ENCODE measurements at places on chromosomes 1 and 21.

DNA sequence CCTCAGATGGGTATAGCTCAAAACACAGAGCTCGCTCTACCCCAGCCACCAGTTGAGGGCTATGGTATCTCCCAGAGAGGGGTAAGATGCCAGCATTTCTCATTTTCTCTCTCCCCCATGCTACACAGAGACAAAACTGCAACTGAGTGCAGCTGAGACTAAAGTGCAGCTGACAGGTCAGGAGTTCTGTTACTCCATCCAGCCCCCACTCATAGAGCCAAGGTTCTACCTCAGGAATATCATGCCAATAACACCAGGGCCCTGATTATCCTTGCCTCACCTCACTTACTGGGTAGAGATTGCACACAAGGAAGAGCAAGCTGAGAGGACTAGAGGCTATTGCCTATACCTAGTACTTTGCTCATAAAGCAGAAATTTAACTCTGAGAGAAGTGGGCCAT lies 34.6 kb downstream of the DPYD start:
- DNase-seq = no peak

DNA sequence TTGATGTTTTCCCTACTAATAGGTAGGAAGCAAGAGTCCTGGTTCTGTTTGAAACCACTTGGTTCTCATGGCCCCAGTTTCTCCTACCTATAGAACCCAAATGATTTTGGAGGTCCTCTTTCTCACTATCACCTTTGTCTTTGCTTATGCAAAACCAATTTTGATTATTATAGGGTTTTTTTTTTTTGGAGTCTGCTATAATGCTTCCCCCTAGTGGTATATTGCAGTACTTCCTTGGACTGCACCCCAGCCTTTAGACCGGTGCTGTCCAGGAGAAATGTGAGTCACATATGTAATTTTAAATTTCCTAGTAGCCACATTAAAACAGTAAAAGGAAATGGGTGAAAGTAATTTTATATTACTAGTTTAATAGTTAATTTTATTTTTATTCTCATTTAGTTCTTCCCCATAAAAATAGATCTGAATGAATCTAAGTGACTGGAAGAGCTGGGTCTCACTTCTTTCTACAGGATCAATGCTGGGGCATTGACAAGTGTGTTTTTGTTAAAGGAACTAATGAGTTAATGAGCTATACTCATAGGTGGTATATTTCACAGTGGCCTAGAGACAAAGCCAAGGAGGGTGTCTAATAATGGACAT lies 10.6 kb downstream of the FCMR start:
- DNase-seq = no peak

DNA sequence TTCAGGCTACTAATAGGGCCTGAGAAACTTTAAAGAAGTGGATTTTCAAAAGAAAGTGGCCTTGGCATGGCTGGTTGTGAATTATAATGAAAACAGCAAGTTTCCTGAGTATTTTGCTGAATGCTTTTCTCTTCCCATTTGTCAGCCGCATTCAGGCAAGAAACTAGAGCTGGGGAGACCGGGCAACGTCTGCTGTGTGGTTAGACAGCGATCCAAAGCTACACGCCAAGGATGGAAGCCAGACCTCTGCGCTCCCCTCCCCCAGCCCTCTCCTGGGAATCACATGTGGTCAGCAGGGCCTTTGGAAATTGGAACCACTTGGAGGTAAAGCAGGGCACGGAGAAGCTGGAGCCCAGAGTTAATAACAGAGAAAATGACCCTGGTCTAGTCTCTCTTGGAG lies 114.1 kb upstream of the CD34 start:
- DNase-seq = peak; percentile 54

GRCh38 chr1:114803001-114803400 lies 22.5 kb upstream of the SIKE1 start:
- DNase-seq = no peak

GRCh38 chr1:21175670-21176581 lies 771 bp downstream of the EIF4G3 start:
- no peak for DNase-seq

DNA sequence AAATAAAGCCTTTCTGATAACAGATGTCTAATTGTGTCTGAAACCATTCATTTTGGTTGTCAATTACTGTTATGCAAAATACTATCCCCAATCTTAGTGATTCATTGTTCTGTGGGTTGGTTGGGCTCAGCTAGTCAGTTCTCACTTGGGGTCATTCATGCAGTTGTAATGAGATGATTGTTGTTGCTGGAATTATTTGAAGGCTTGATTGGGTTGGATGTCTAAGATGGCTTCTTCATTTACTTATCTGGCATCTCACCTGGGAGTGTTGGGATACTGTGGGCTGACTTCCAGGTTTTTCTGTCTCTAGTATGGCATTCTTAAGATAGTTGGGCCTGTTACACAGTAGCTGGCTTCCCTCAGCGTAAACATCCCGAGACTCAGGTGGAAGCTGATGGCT lies 217.8 kb upstream of the B3GALT2 start:
- no peak for DNase-seq

DNA sequence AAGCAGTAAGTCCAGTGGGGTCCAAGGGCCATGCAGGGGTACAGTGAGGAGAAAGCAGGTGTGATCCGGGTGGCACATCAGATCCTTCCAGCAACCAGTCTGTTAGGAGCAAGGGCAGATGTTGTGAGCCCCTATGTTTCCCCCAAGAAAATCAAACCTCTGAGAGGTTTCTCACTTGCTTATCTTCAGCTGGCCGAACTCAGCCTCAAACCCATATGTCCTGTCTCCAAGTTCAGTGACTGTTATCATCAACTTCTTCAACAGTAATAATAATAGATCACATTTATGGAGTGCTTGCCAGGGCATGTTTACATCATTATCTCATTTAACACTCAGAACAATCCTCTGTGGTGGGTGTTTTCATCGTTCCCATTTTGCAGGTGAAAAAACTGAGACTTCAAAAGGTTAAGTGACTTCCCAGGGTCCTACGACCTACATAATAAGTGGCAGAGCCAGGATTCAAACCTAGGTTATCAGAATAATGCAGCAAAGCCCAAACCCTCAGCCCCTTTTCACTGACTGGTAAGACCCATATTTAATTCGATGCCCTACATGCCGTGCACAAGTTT lies 3.3 kb downstream of the CAPN2 start:
- DNase-seq = no peak

GRCh38 chr1:207649865-207650580 lies 5.1 kb downstream of the CR1L start:
- DNase-seq = no peak

DNA sequence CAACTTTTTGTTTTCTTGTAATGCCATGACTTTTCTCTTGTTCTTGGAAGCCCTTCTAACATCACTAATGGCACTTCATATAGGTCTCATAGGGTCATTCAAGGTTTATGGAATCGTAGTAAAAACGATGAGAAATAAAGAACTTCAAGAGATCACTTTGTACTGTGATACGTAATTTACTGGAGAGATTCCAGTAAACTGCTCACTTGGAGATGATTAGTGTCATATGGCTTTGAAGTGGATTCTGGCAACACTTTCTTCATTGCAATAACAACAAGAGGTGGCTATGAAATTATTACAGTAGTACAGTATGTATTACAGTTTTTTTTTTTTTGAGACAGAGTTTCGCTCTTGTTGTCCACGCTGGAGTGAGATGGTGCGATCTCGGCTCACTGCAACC lies 103.4 kb downstream of the RUSC1 start:
- DNase-seq = no peak

DNA sequence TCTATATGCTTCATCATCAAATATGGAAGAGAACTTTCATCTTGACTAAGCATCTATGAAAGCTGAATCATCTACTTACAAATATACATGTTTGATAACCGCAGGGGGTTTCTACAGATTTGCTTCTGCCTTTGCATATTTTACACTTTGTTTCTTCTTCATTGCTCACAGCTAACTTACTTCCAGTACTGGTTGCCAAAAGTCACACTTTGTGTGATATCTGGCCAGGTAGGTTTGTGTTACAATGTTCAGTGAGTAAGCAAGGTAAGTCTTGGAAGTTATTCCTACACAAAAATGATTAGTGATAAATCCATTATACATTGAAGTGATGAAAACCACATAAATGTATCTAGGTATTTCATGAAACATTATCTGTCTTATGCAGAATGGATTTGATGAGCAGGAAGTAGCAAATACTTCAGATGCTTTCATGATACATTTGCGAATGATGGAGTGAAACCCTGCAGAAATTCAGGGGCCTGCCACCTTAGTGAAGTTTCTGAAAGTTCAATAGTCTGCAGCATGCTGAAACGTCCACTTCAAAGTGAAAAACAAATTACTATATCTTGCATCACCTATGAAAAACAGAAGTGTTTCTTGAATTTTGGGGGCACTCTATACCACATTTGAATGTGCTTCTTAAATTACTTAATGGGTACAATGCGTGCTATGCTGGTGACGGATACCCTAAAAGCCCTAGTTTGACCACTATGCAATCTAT lies 187.3 kb downstream of the ATP6V1G3 start:
- no peak for DNase-seq

GRCh38 chr21:33441489-33442477 lies 38.0 kb downstream of the TMEM50B start:
- DNase-seq = peak; percentile 64

DNA sequence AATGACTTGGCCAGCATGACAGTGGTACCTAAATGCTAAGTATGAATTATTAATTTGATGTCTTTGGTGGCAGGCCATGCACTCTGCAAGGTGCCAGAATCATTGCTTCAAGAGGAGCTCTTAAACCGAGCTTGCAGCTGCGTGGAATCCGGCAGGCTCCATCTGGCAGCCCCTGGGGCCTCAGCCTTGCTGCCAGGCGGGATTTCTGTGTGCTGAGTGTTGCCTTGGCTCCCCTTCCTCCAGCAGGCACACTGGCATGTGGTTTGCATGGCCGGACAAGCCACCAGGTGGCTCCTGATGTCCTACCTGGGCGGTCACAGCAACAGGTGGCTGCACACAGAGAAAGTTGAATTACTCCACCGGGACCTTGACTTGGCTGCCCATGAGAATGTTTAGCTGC lies 155.4 kb downstream of the URB2 start:
- no peak for DNase-seq

GRCh38 chr1:232973652-232974611 lies 23.5 kb downstream of the NTPCR start:
- no peak for DNase-seq

DNA sequence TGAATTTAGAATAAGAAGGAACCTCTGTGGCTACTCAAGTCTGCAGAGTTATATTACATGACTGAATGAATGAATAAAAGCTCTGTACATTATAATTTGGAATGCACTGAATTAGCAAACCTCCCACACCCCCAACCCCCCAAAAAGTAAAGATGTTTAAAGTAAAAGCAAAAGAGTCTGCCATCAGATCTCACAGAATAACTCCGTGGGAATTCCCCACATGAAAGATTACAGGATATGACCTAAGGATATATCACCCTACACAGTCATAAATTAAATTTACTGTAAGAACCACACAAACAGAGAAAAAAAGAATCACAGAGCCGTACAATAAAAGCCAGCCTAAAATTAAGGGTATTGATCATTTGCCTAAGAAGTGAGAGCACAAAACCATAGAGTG lies 587.3 kb downstream of the PTPRC start:
- DNase-seq = no peak

GRCh38 chr1:30120245-30121000 lies 603.0 kb downstream of the MATN1 start:
- no peak for DNase-seq

DNA sequence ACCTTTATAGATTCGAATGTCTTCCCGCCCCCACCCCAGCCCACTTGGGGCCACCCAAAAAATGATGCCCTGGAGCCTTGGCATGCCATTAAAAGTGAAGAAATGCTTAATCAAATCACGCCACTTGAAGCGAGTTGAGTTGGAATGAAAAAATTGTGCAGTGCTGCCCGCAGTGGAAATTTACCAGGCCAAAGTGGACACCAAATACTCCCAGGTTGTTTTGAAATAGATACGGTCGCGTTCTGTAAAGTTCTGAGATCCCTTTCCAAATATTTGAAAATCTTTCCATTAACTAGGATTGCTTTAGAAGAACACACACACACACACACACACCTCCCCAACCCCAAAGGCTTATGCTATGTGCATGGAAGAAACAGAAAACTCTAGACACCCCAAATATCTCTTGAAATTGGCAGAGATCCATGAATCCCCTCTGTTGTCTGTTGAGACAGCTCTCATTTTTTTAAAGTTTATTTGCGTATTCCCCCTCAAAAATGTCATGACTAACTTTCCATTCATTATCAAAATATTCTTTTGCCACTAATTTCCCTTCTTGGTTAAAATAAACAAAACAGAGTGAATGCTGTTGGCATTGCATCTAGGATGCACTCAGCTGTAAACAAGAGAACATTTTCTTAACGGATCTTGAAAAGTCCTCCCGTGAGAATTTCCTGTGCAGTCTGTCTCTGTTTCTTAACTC lies 142.3 kb upstream of the KCNE2 start:
- DNase-seq = no peak

DNA sequence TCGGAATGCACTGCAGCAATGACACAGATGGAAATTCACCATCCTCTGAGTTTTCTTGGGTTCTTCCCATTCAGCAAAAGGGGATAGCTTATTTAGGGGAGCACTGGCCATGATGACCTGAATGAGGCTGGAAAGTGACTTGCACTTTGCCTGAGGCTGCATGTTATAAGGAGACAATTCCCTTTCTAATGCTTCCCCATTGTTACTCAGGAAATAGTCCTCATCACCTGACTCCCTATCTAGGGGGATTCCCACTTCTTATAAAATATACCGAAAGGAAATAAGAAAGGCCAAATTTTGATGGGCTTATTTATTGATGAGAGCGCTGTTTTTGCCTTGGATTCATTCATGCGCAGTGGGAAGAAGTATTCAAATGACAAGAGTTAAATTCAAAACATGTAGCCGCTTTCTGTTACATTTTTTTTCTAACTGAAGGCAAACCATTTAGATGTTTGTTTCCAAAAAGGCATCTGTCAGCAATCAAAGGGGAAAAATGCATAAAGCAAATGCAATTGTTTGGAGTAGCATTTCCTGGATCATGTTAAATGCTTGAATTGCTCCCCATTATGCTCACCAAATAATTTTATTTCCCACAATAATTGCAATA lies 220.3 kb upstream of the NFIA start:
- no peak for DNase-seq

DNA sequence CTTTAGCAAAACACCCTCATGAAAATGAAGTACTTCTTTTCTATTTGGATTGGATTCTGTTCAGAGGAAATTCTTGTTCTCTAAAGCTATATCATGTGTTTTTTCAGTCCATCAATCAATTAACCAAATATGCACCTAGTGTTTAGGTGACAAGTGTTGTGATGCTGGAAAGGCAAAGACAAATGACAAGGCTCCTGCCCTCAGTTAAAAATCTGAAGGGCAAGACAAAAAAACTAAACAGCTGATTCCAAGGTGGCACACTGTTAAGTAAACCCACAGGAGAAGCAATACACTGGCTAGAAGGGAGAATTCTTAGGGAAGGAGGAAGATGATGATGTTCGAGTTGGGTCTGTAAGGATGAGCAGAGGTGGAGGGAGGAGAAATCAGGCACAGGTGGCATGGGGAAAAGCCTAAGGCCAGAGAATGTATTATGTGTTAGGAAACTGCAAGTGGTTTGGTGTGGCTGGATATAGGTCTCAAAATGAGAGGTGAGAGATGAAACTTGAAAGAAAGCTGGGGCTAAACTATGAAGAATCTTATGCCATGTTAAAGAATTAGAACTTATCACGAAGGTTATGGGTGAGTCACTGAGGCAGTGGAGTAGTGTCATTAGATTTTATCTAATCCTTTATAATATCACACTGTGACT lies 51.8 kb upstream of the GFI1 start:
- no peak for DNase-seq
